ENCODE measurements at places on chromosomes 6 and 20.
A peak's percentile ranks its signal among the peaks of the same experiment; 100 is the strongest.

GRCh38 chr6:1821513-1822183, 211.9 kb downstream of the FOXC1 start:
- peak; percentile 66 for DNase-seq

DNA sequence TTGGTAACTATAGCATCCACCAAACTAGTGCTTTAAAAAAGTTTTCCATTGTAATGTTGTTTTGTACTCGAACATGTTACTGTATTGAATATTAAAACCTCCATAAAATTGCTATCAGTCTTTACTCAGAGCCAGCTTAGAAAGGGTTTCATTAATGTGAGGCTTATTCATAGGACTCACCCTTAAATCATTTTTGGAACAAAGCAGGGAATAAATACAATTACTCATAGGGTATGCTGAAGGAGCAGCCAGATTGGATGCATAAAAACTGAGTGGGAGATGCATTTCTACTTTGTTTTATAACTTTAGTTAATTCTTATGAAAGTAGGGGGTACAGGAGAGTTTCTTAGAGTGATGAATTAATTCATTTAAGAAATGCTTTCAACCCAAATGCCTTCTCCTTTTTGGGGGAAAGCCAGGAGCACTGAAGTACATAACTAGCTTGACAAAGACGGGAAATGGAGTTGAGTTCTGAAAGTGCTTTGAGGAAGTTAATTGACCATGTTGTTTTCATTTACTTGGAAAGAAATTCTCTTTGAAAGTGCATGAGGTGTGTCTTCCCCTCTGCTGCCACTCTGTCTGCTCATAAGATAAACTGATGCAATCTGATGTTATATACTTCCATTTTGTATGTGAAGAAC, 90.3 kb downstream of the RNF144B start:
- peak; percentile 5 for DNase-seq

- no peak for DNase-seq
Measured at GRCh38 chr20:18995455-18995854, 181.9 kb downstream of the SCP2D1 start.

- no peak for DNase-seq
Measured at GRCh38 chr20:36548006-36548315, 6.6 kb downstream of the MYL9 start.

- no peak for DNase-seq
Measured at GRCh38 chr20:20173254-20173653, 120.9 kb downstream of the CFAP61 start.

GRCh38 chr6:152669895-152670294, 27.8 kb upstream of the MYCT1 start:
- DNase-seq = no peak

DNA sequence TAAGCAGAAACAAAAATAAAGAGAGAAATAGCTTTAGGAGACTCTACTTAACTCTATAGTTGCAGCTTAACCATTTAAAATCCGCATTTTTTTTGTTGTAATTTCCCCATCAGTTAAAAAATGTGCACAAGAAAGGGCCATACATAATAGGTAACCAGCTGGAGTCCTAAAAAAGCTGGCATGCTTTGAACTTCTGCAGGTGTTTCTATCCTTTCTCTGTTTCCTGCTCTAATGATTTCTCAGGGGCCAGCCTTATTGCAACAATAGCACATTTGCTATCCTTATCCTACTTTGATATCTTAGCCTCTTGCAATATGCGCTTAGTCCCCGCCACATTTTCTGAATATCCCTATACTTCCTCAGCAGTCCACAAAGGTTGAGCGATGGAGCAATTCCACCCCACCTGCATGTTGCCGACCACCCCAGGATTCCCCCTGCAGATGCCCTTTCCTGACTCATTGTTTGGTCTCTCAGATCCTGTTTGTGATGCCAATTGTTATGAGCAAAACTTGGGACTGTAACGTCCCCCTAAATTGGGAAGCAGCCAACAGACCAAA, 48.5 kb downstream of the TRIM27 start:
- no peak for DNase-seq

- peak; percentile 33 for DNase-seq
Measured at GRCh38 chr6:20572940-20573339, 38.7 kb downstream of the CDKAL1 start.

DNA sequence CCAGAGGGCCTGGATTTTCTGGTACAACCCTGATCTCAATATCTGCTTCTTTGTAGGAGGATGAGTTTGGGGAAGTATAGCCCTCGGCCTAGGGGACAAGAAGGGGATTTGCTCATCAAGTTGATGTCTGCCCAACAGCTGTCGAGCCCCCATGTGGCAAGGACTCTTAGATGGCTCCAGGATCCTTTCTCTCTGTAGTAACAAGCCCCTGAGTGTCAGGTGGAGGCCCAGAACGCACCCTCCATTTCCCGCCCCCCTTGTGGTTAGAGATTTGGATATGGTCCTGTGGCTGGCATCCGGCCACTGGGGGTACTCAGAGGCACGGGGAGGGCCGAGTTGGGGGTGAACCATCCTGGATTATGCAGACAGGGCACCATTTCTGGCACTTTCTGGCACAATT, 50.1 kb downstream of the CTCFL start:
- no peak for DNase-seq

GRCh38 chr6:144824018-144824417, 538.9 kb downstream of the UTRN start:
- no peak for DNase-seq

DNA sequence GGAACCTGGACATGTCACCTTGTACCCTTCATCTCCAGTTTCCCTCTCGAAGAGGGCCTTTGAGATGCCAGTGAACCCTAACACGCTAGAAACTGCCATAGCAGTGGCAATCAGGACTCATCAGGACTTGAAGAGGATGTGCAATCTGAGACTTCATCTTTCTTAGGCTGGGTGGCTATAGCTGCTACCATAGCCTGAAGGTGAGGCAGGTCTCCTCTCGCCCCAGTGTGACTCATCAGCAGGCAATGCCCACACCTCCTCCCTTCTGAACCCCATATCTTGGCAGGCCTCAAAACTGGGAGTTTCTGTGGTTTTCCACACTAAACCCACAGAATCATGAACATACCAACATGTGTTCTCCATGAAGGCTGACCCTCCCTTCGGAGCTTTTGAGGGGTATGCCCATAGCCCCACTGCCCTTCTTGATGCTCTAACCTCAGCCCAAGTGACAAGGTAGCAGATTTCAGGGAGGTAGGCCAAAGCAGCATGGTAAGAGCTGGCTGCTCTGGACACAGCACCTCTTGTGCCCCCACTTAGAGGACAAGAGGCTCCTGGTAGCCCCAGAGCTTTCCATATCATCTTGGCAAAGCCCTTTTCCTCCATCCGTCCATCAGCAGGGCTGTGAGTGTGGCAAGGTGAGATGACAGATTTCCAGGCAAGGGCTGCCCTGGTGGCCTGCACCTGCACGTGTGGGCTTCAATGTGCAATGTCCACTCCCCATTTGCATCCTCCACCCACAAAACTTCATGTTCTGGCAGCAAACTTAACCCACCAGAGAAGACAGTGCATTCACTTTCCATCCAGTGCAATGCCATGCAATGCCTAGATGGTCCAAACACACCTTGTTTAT, 2.6 kb downstream of the BLCAP start:
- no peak for DNase-seq

Data from GM04504 (cell line).